ENCODE measurements at places on chromosomes 4 and X.
A peak's percentile ranks its signal among the peaks of the same experiment; 100 is the strongest.

GRCh38 chr4:183395395-183395794 lies 49.0 kb upstream of the CDKN2AIP start:
- DNase-seq: no peak

DNA sequence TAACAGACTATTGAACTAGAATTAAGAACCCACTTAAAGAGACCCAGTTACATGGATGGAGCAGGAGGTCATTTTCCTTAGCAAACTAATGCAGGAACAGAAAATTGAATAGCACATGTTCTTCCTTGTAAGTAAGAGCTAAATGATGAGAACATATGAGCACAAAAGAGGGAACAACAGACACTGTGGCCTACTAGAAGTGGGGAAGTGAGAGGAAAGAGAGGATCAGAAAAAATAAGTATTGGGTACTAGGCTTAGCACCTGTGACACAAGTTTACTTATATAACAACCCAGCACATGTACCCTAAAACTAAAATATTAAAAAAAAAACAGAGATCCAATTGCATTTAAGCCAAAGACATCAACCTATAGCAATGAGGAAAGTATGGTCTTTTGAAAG lies 26.2 kb downstream of the ARAP2 start:
- DNase-seq: no peak

GRCh38 chr4:25792200-25792791 lies 70.5 kb downstream of the SEL1L3 start:
- peak; percentile 46 for DNase-seq

DNA sequence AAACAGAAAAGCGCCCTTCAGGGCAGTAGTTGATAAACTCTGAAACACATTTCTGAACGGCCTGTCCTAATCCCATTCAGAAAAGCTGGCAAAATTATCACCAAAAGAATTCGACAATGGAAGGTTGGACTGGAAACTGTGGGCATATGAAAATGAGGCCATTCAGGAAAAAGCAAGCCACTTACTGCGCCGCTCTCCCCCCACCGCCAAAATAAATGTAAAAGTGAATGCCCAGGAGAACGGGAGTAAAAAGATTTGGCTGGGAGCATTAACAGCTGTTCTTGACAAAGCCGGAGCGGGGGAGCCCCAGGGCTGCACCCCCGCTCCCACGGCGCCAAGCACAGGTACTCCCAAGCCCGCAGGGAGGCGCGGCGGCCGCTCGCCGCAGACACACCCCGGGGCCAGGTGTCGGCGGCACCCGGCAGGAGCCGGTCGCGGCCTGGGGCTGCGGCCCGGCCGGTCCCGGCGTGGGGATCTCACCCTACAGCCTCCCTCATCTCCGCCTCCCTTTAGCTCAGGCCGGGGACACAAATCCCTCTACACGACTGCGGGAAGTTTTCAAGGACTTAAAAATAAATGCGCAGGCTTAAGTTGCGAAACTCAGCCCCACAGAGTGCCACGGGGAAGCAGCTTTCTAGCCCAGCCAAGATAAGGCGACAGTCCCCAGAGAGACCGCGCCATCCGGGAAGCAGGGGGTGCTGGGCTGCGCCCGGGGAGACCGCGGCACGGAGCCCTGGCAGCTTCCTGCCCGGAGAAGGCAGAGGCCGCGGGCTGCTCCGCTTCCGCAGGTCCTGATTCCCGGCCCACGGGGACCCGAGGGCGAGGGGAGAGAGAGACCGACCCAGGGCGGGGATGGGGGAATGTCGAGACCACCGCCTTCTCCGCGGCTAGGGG lies 593 bp downstream of the SH3RF1 start:
- no peak for DNase-seq

DNA sequence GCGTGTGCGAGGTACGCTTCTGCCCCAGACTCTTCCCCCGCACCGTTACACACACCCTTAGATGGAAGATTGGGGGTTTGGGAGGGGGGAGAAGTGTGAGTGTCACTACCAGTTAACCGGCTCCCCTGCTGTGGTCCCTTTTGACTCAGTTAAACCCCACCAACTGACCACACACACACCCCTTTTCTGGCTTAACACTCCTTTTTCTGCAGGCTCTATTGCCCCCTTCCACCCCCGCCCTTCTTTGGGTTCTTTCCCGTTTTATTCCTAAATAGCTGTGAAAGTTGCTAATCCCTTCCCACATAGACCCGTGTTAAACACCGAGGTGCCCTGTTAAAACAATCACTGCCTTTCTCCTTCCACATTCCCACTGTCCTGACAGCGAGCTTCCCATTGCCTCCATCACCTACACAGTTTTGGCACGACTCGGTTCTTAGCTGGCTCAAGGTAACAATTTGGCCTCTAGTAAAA lies 3.7 kb upstream of the NR3C2 start:
- no peak for DNase-seq

- DNase-seq: no peak
These were observed 51.0 kb downstream of the NIPAL1 start for GRCh38 chr4:48067536-48067935.

DNA sequence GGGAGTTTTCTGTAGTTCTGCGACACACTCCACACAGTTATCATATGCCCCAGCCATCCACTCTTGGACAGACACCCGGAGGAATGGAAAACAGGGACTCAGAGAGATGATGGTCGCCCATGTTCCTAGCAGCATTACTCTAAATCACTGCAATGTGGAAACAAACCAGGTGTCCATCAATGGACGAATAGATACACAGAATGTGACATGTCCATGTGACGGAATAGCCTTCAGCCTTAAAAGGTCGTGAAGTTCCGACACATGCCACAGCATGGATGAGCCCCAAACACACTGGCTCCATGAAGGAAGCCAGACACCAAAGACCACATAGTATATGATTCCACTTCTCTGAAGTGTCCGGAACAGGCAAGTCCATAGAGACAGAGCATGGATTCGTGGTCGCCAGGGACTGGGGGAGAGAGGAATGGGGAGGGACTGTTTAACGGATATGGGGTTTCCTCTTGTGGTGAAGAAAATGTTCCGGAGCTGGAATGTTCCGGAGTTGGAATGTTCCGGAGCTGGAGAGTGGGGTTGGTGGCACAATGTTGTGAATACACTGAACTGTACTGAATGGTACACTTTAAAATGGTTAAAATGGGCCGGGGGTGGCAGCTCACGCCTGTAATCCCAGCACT lies 28.7 kb upstream of the AFAP1 start:
- no peak for DNase-seq

GRCh38 chrX:77595848-77596247 lies 148.7 kb downstream of the FGF16 start:
- DNase-seq: no peak

Data from NCI-H460 (cell line).